ENCODE measurements at places on chromosomes 5 and 9. TPM values are rescaled to one million over a fixed set of nuclear protein-coding genes. Genes with fewer than 3 reads are reported as not detected.

- H3K27ac ChIP-seq = no peak overlapping the region
- DNase-seq = no peak
- no peak overlapping the region for H3K4me3 ChIP-seq
- no peaks in the 10 kb centered on the region for H3K27me3 ChIP-seq
These were observed 50.0 kb downstream of the RCL1 start for GRCh38 chr9:4842734-4843133.

DNA sequence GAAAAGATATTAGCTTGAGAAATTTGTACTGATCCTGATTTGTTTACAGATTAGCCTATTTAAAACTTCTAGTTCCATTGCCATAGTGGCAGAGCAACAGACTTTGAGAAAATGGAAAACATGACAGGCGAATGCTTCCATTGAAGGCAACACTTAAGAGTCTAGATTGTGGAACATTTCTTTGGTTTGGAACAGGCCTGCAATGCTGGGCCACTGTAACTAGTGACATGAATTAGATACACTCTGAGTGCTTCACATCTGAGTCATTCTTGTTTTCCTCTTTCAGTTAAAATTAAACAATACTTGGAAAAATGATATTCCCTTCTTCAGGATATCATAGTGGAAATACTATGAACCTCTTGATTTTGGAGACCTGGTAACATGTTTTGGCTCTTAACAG is 453.6 kb upstream of the TUSC1 start:
- no peak overlapping the region for H3K4me3 ChIP-seq
- no peak overlapping the region for H3K27ac ChIP-seq
- no peaks in the 10 kb centered on the region for H3K4me1 ChIP-seq
- no peaks in the 10 kb centered on the region for H3K27me3 ChIP-seq
- no peak for DNase-seq

DNA sequence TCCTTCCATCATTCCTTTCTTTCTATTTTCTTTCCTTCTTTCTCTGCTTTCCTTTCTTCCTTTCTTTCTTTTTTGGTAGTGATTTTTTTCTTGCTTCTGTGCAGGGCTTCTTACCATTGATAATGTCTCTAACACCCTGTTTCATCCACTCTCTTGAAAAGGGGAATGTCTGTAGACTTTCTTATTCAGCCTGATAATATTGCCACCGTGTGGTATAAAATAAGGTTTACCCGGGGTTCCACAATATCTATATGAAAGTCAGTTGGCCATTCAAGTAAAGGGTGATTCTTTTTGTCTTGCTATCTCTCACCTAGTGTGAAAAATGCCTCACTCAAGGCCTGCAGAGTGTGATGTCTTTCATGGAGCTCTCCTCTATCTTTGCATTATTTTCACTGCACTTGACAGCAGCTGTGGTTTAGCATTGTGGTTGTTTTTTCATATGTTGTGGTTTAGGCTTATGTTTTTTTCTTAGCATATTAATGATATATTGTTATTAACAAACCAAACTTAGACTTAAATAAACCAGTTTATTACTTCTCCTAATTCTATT is 153.9 kb downstream of the CSNK1G3 start:
- H3K27me3 ChIP-seq = no peaks in the 10 kb centered on the region
- no peaks in the 10 kb centered on the region for H3K4me1 ChIP-seq
- DNase-seq = no peak
- no peak overlapping the region for H3K27ac ChIP-seq
- no peak overlapping the region for H3K4me3 ChIP-seq

DNA sequence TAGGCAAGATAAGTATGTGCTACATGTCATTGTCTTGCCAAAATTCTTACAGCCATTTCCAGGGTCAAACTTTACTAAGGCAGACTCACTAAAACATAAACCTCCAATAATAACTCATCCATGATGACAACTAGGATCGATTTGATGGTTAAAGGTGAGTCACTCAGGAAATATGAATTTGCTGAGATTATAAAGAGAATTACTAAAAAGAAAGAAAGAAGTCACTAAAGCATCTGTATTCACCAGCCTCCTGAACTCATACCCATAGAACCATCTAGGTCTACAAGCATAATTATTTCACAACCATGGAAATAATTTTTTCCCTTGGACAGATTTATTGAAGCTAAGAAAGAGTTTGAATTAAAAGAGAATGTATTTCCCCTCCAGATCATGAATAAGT is 258.6 kb downstream of the TLE1 start:
- H3K27me3 ChIP-seq = no peaks in the 10 kb centered on the region
- no peak overlapping the region for H3K4me3 ChIP-seq
- no peak for DNase-seq
- no peak overlapping the region for H3K27ac ChIP-seq

DNA sequence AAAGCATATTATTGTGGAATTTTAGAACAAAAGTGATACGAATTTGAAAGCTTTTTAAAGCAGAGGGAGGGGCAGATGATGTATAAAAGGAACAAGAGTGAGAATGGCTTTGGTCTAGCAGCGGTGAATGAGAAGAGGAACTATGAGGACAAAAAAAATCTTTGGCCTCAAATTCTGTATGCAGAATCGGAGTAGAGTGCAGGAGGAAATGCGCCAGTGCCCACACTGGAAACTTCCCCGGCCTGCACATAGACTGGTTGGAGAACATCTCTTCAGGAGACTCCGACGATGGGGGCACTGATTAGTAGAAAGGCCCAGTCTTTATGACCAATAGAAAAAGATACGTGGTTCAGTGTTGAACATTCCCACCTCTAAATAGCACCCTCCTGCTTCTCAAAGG is 51.3 kb downstream of the SLC46A2 start:
- H3K27ac ChIP-seq = no peak overlapping the region
- no peak for DNase-seq
- H3K4me1 ChIP-seq = peaks cover 11% of the 10 kb centered on the region
- no peak overlapping the region for H3K4me3 ChIP-seq
- H3K27me3 ChIP-seq = no peaks in the 10 kb centered on the region

GRCh38 chr5:127601601-127602000 is 47.3 kb upstream of the CTXN3 start:
- no peaks in the 10 kb centered on the region for H3K4me1 ChIP-seq
- H3K36me3 ChIP-seq = no peaks in the 10 kb centered on the region

- DNase-seq = peak; percentile 60
- no peak overlapping the region for H3K4me3 ChIP-seq
- peaks cover 60% of the 10 kb centered on the region for H3K36me3 ChIP-seq
- H3K27me3 ChIP-seq = no peaks in the 10 kb centered on the region
- H3K4me1 ChIP-seq = peaks cover 9% of the 10 kb centered on the region
- no peak overlapping the region for H3K27ac ChIP-seq
These were observed 21.6 kb downstream of the SH3GLB2 start for GRCh38 chr9:129006328-129007034.

DNA sequence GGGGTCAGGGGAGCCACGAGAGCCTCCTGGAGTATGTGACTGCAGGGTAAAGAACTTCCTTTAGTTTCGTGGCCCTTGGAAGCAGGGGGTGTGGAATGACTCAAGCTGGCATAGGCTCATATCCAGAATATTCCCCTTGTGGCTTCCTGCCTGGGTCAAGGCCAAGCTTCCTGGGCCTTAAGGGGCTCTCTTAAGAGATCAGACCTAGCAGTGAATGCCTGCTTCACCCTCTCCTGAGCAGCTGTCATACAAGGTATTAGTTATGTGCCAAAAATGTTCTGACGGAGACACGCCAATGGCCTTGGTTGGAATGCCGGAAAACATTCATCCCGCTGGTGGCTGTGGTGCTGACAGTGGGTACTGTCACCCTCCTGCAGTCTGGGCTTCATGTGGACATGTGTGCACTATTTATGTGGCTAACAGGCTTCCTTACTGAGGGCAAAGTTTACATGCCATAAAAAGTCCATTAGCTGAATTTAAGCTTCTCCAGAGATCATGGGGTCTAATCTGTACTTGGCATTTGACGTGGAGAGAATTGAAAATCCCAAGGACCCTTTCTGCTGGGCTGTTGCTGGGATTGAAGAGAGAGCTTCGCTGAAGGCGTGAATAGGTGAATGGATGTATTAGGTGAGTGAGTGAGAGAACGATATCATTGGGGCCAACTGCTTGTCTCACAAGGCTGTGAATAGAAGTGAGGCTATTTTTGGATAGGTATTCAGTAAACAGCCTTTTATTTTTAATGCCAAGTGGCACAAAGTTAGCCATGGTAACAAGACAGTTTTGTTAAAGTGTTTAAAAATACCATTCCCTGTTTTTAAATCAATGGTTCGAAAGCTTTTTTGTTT is 156.8 kb downstream of the MACROH2A1 start:
- H3K4me1 ChIP-seq = peaks cover 7% of the 10 kb centered on the region
- no peaks in the 10 kb centered on the region for H3K36me3 ChIP-seq
- DNase-seq = no peak
- no peaks in the 10 kb centered on the region for H3K27me3 ChIP-seq
- H3K27ac ChIP-seq = peak overlapping the region; percentile 26

Gene KCNIP1
- total RNA-seq = 2.4 TPM

Data from upper lobe of left lung (tissue), 6 donors.